ENCODE measurements at places on chromosomes 2 and 18. TPM values are rescaled to one million over a fixed set of nuclear protein-coding genes. Genes with fewer than 3 reads are reported as not detected.

CHRNA1 gene
- polyA plus RNA-seq: not detected

STAT4 gene
- polyA plus RNA-seq: 1.7 TPM

SDC1 gene
- polyA plus RNA-seq: not detected

ABCB11 gene
- polyA plus RNA-seq: not detected

STON1 gene
- not detected for polyA plus RNA-seq

BOLL gene
- not detected for polyA plus RNA-seq

CD8B2 gene
- polyA plus RNA-seq: not detected

ZSWIM2 gene
- polyA plus RNA-seq: not detected

GBX2 gene
- polyA plus RNA-seq: not detected

ZNF513 gene
- 6.5 TPM for polyA plus RNA-seq

NOL4 gene
- polyA plus RNA-seq: not detected

MEX3C gene
- 7.2 TPM for polyA plus RNA-seq

ARHGEF33 gene
- polyA plus RNA-seq: not detected

NR4A2 gene
- polyA plus RNA-seq: 61.0 TPM

RAB6C gene
- not detected for polyA plus RNA-seq

LYPD6 gene
- not detected for polyA plus RNA-seq

CD8A gene
- 0.59 TPM for polyA plus RNA-seq

CFAP65 gene
- polyA plus RNA-seq: not detected

CCL20 gene
- polyA plus RNA-seq: not detected

KIF1A gene
- not detected for polyA plus RNA-seq

REG3A gene
- not detected for polyA plus RNA-seq

CNTNAP5 gene
- not detected for polyA plus RNA-seq

HOXD10 gene
- polyA plus RNA-seq: not detected

LYPD1 gene
- polyA plus RNA-seq: not detected

RIT2 gene
- not detected for polyA plus RNA-seq
